ENCODE measurements at places on chromosomes 7 and 10.

DNA sequence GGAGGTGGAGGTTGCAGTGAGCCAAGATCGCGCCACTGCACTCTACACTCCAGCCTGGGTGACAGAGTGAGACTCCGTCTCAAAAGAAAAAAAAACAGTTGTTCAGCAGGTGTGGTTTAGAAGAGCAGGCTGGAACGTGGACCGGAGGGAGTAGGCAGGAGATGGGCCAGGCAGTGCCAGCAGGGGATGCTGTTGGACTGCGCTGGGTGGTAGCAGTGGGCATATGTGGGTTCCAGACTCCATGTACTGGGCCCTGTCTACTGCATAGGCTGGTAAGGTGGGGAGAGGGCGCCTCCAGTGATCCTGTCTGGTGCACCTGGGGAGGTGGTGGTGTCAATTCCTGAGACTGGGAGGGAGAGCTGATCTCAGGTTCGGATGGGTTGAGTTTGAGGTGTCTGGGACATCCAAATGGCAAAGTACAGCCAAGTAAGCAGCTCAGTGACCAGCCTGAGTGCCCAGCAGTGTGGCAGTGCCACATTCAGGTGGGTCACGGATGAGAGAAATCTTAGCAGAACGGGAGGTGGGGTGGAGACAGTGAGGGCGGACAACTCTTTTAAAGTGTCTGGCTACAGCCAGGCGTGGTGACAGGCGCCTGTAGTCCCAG lies 25.9 kb downstream of the SFXN4 start:
- peak; percentile 34 for DNase-seq

DNA sequence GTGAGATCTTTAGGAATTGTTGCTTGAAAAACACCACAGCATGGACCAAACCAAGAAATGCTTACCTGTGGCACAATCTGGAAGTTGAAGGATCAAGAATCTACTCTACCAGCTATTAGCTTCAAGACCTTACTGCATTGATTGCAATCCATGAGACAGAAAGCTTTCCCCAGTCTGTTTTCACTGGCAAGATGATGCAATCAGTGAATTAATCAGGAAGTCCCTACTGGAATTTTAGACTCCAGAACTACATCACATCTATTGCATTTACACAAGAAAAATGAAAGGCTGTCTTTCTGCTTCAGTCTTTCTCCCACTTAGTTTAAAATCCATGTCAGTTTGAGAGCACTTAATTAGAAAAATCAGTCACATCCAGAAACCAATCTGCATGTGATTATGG lies 191.7 kb downstream of the TFEC start:
- no peak for DNase-seq

- no peak for DNase-seq
Measured at GRCh38 chr10:6309816-6310215, 107.1 kb downstream of the PFKFB3 start.

DNA sequence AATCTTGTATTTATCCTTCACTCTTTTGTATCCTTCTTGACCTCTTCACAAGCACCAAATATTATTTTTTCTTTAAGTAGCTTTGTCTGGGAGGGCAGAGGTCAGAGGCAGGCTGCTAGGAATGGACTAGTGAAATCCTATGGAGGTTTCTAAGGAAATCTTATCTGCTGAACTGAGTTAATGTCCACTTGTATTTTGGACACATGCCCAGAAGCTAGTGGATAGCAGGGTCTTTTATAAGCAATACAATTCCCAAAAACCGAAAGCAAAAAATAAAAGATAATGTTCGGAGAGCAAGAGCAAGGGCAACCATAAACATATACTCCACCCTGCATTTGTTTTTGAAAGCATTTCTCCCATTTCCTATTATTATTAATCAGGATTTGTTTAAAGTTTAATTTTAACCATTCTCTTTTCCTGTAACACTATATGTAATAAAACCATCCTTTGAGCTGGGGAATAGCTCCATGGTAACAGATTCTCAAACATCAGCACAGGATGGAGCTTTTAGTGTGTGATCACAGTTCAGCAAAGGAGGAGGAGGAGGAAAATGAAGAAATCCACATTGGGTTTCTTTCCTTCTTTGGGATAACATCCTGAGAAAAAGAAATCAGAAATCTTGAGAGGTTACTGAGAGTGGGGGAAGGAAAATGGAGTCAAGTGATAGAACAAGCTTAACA lies 328.2 kb upstream of the LRRN3 start:
- no peak for DNase-seq

DNA sequence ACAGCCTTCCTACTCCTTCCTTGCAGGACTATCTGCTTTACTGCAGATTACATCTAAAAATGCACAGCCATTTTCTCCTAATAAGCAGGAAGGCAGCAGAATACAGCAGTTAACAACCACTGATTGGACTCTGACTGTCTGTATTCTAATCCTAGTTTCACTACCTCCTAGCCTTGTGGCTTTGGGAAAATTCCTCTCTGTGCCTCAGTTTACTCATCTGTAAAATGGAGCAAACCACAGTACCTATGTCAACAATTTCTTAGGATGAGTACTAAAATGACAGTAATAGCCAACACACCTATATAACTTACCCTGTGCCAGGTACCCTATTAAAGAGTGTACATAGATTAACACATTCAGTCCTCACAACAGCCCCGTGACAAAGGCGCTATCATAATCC lies 89.5 kb downstream of the ELMO1 start:
- no peak for DNase-seq

DNA sequence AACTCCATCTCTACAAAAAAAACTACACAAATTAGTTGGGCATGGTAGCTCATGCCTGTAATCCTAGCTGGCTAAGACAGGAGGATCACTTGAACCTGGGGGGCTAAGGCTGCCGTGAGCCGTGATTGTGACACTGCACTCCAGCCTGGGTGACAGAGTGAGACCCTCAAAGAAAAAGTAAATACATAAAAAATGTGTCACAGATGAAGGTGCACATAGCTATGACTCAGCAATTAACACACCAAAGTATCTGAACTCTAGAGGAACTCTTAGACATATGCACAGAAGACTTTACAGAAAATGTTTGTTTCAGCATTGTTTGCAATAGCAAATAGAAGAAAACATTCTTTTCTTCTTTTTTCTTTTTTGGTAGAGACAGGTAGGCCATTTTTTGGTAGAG lies 8.3 kb downstream of the C10orf62 start:
- no peak for DNase-seq

- DNase-seq, result no peak
Measured at GRCh38 chr10:25820874-25821273, 113.2 kb upstream of the MYO3A start.

- DNase-seq, result no peak
Measured at GRCh38 chr10:61626209-61626608, 36.5 kb upstream of the CABCOCO1 start.

- no peak for DNase-seq
Measured at GRCh38 chr10:125340903-125341302, 180.5 kb upstream of the CTBP2 start.
